ENCODE measurements at places on chromosomes 16 and 17.

- no peak for DNase-seq
Observed at GRCh38 chr17:1899403-1900000, 69.7 kb downstream of the RPA1 start.

DNA sequence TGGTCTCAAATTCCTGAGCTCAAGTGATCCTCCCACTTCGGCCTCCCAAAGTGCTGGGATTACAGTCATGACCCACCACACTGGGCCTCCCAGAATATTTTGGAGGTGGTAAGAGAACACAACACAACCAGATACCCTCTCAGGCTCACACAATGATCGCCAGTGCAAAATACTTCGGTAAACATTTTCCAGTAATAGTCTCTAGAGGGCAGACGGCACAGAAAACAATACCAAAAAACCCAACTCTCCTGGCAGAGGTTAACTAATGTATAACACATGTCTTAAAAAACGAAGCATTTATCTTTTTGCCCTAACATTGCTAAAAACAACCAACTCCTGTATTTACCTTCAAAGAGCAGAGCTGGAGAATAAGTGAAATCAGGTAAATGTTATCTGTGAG lies 10.5 kb downstream of the NUFIP2 start:
- no peak for DNase-seq

DNA sequence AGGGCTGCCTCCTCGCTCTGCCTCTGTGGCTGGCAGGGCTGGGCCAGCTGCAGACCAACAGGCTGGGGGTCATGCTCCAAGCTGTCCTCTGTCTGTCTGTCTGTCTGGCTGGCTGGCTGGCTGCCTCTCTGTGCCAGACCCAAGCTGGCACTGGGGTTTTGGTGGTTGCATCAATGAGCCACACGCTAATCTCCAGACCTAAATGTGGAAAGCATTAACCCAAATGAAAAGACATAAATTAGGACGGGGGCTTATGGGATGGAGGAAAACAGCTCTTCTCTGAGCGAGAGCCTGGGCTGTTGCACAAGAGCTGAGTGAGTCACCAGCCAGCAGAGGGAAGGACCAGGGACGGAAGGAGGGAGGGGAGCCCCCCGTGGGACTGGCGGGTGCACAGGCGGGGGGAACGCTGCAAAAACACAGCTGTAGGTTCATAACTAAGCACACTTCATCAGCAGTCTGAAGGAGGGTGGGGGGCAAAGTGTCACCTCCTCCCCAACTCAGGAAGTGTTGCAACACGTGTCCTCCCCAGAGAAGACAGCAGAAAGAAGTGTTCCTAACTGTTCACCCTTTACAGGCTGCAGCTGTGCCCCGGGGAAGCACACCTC lies 83.4 kb downstream of the GAS7 start:
- peak; percentile 60 for DNase-seq

DNA sequence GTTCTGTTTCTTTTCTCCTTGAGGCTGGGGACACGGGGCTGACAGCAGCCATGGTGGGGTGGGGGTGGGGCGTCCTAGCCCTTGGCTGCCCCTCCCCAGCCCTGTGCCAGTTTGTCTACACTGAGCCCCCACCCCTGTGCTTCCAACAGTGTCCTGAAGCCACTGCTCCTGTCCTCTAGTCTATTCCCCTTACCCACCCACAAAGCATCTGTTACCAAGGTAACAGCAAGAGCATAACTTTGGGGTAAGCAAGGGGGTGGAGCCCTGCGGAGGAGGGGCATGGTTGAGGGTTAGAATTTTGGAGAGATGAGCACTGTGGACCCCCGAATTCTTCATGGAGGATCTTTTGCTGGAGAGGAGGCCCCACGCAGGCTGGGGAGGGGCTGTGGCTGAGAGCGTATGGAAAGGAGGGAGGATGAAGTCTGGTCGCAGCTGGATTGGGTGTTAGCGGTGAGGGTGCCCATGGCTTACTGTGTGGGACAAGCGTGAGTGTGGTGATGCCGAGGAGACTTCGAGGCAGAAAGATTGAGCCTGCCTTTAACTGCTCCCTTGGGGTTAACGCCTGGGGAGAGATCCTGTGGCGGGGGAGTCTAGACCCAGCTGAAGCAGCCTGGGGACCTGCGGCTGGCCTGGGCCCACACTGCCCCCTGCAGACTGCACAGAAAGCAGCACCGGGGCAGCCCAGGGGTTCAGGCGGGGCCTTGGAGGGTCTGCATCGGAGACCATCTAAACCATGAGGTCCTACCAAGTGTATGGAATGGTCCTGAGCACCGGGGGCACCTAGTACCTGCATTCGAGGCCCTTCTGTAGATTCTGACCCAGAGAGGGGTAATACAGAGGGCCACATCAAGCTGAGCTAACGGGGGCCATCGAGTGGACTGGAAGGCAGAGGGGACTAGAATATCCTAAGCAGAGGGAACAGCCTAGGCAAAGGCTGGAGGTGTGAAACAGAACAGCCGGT lies 6.1 kb upstream of the STAC2 start:
- peak; percentile 46 for DNase-seq

DNA sequence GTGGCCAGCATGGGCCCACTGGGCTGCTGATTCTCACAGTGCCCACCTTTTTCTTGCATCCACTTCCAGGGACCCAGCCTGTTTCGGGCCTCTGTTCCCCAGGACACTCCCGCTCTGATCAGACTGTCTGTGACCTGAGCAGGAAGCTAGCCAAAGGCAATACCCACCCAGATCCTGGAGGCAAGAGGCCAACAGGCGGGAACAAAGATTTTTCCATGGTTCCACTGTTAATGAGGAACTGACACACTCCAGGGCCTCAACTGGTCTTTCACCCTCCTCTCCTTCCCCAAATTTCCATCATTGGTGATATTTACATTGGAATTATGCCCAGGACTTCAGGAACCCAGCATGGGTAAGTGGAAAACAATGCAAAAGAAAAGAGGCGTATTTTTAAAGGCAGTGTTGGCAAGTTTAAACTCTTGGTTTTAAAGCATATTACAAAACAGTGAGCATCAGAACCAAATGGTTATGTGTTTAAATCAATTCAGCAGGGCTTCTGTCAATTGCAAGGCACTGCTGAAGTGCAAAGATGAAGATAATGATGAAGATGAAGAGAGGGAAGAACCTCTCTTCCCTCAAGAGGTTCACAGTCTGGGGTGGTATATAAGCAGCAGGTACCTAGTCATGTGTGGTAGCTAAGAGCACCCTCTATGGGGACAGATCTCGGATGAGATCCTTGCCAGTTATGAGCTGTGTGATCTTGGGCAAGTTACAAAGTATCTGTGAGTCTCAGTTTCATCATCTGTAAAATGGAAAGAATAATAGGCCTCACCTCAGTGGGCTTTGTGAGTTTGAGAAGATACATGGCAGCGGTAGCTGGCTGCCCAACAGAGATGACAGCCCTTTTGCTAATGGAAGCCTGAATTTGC lies 14.4 kb upstream of the ATP2A3 start:
- no peak for DNase-seq

- DNase-seq, result no peak
Observed at GRCh38 chr17:78672005-78672404, 94.8 kb upstream of the DNAH17 start.

GRCh38 chr17:77117415-77117814 lies 23.4 kb upstream of the SEC14L1 start:
- no peak for DNase-seq

DNA sequence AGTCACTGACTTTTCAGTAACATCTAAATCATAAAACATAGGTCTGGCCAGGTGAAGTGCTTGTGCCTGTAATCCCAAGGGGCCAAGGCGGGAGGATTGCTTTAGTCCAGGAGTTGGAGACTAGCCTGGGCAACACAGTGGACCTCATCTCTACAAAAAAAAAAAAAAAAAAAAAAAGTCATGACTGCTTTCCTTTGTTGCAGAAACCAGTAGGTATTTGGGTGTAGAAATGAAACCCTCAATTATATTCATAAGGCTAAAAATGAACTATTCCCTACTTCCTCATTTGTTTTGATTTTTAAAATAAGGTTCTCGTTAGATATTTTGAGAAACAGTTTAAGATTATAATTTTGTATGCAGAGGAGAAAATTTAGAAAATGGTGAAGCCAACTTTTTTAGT lies 26.0 kb downstream of the PITPNC1 start:
- no peak for DNase-seq

GRCh38 chr16:30186782-30187555 lies 3.6 kb downstream of the CORO1A start:
- DNase-seq, result peak; percentile 91

GRCh38 chr17:72053036-72053435 lies 67.8 kb upstream of the SOX9 start:
- no peak for DNase-seq

- DNase-seq, result no peak
Observed at GRCh38 chr16:87395181-87395842, 3.2 kb downstream of the MAP1LC3B start.

- DNase-seq, result peak; percentile 31
Observed at GRCh38 chr17:78019367-78019975, 61.0 kb downstream of the TNRC6C start.

GRCh38 chr17:80695979-80696378 lies 151.3 kb downstream of the RPTOR start:
- DNase-seq, result no peak

GRCh38 chr17:38559880-38560230 lies 45.9 kb downstream of the SRCIN1 start:
- no peak for DNase-seq

GRCh38 chr17:35742496-35742895 lies 10.5 kb downstream of the GAS2L2 start:
- no peak for DNase-seq

DNA sequence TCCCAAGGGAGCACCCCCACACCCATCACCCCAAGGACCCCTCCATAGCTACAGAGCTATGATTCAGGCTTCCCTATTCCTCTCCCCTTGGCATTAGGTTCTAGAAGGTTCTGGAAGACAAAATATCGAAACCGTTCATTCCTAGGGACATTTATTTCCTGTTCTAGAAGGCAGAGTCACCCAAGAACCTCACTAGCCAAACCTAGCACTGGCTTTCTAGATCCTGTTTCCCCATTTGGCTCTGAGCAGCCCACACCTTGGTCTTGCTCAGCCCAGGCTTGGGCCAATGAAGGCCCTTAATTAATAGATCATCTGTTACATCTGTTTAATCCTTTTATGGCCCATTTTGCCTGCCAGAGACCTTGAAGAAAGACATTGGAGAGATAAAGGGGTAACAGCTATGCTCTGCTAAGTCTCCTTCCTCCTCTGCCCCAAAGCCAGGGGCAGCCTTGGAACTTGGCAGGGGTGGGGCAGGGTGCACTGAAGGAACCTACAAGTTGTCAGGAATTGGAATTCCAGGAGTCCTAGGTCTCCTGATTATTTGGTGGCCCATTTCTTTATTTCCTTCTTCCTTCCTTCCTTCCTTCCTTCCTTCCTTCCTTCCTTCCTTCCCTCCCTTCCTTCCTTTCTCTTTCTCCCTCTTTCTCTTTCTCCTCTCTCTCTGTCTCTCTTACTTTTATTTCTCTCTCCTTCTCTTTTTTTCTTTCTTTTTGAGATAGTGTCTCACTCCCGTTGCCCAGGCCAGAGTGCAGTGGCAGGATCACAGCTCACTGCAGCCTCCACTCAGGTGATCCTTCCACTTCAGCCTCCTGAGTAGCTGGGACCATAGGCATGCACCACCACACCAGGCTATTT lies 8.7 kb upstream of the FZD2 start:
- DNase-seq, result no peak

DNA sequence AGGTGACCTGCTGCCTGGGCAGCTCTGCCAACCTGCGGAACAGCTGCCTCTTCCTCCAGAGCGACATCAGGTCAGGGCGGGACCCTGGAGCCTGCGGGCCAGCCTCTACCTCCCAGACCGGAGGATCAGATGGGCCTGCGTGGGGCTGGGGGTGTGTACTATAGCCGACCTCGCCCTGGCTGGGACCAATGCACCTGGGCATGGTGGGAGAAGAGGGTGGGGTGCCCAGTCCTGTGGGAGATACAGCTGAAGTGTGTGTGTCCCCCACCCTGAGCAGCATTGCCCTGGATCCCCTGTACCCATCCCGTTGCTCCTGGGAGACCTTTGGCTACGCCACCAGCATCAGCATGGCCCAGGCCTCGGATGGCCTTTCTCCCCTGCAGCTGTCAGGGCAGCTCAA lies 19.3 kb downstream of the CASKIN2 start:
- DNase-seq, result no peak
